ENCODE measurements at places on chromosomes 7 and 10.

DNA sequence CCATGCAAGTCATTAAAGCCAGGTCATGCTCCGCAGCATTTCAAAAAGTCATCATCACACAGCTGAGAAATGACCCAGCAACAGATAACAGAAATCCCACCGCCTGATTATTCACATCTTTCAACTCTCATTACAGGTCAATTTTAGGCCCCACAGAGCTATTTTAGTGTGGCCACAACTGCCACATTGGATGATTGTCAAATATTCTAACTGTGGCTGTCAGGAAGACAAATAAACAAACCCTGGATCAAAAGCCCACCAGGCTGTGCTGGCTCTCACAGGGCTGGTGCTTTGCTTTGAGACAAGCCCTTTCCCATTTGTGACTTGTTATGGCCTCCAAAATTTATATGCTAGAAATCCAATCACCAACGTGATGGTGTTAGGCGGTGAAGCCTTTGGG is 117.6 kb upstream of the CDC14C start:
- no peak for DNase-seq
- H3K27ac ChIP-seq = no peak overlapping the region
- no peaks in the 10 kb centered on the region for H3K27me3 ChIP-seq
- no peaks in the 10 kb centered on the region for H3K36me3 ChIP-seq

- H3K4me1 ChIP-seq = no peaks in the 10 kb centered on the region
- H3K27me3 ChIP-seq = no peaks in the 10 kb centered on the region
- DNase-seq = no peak
Observed at GRCh38 chr7:1355568-1356340, 103.5 kb downstream of the MICALL2 start.

DNA sequence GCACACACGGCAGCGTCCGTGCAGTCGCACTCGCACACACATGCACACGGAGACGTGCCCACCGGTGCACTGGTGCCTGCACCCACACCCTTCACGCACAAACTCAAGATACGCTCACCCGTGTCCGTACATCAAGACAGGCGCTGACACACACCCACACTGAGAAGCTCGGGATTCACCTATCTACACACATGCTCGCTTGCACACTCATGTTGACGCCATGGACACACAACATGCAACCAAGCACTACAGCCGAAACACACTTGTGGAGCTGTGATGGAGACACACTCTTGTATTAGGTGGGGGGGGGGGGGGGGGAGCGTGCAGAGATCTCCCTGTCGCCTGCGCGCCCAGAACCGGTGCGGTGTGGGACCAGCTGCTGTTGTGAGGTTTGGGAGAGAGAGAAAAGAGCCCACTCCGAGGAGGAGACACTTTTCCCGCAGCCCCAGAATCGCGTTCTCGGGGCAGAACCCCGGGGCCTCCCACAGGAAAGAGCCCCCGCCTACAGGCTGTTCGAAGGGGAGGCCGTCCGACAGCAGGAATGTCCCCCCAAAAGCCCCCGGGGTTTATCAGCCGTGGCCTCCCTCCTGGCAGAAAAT is 605 bp upstream of the NFKB2 start:
- H3K4me1 ChIP-seq = peaks cover 6% of the 10 kb centered on the region
- peak overlapping the region; percentile 55 for H3K4me3 ChIP-seq
- no peak for DNase-seq
- H3K27me3 ChIP-seq = peaks cover 5% of the 10 kb centered on the region
- no peaks in the 10 kb centered on the region for H3K36me3 ChIP-seq

GRCh38 chr7:116226664-116227063 is 16.3 kb downstream of the TES start:
- H3K36me3 ChIP-seq = no peaks in the 10 kb centered on the region
- no peak for DNase-seq
